ENCODE measurements at places on chromosomes 7 and 10.

DNA sequence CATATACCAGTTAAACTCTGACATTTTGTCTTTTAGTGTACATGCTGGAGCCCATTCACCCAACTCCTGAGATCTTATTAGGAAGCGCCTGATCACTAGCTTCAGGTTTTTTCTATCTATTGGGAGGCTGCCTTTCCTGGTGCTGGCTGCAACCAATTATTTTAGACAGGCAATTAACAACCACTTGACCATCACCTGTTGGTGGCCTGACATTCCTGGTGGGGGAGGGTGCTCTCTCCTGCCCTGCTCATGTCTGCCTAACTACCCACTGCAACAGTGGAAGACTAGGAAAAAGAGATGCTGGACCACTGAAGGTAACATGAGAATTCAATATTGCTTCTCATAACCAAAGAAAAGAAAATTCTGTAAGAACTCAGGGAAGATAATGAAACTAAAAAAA is 190.3 kb upstream of the GRM3 start:
- DNase-seq = no peak

- DNase-seq = no peak
Measured at GRCh38 chr7:14065286-14065685, 75.8 kb upstream of the ETV1 start.

- DNase-seq = peak; percentile 81
Measured at GRCh38 chr10:73785721-73786511, 510 bp downstream of the ZSWIM8 start.

GRCh38 chr7:111092406-111093236 is 1.7 kb downstream of the LRRN3 start:
- DNase-seq = no peak

GRCh38 chr7:135274495-135275268 is 41.0 kb downstream of the STRA8 start:
- peak; percentile 84 for DNase-seq

DNA sequence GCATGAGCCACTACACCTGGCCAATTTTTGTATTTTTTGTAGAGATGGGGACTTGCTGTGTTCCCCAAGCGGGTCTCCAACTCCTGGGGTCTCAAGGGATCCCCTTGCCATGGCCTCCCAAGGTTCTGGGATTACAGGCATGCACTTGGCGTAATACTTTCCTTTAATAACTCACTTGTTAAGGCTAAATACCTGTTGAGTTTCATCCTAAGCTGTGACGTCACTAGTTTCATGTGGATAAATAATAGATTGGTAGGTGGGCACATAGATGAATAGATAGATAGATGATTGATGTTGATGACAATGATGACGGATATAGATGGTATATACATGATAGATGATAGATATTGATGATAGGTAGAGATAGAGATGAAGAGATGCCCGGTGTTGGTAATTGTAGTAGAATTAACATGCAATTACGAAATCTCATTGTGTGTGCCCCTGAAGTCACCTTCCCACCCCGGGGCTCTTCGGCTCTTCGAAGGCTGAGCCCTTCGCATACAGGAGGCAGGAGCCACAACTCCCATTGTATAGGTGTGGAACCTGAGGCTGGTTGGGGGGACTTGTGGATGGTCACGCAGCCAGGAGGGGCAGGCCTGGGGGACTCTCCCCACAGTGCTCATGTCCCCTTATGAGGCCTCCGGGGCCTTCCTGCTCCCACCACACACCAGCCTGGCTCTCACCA is 2.6 kb downstream of the GRIFIN start:
- no peak for DNase-seq

GRCh38 chr7:155800741-155801267 is 11.5 kb downstream of the SHH start:
- no peak for DNase-seq

DNA sequence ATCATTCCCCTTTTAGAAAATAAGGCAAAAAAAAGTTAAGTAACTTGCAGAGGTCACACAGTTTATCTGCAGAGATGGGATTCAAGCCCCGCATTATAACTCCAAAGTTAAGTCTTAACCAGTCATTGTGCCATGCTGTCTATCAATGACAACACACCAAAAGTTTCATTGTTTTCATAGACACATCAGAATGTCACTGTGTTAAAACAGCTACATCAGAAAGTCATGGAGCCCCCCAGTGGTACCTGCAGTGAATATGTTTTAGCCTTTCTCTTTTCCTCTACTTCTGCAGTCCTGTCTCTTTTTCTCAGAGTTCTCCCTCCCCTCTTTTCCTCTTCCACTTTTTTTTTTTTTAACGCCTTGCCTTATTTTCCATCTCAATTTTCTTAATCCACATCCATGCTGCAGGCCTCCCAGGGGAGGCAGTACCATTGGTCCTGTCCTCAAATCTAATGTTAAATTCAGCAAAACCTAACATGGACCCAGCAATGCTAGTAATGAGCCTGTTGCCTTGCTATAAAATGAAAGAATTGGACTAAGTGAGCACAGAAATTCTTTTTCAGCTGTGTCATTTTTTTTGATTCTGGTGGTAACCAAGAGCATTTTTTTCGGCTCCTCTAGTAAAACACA is 3.8 kb upstream of the NRCAM start:
- DNase-seq = peak; percentile 61

All from astrocyte of the hippocampus (primary cell).